ENCODE measurements at places on chromosomes 7 and 10. TPM values are rescaled to one million over a fixed set of nuclear protein-coding genes. Genes with fewer than 3 reads are reported as not detected.

Gene LIPN
- total RNA-seq = not detected

Gene HEPACAM2
- not detected for total RNA-seq

Gene ELOVL3
- total RNA-seq = not detected

Gene SP4
- total RNA-seq = 6.1 TPM

Gene GALNT17
- 2.4 TPM for total RNA-seq

Gene MYH16
- total RNA-seq = not detected

Gene UFSP1
- total RNA-seq = 4.3 TPM

Gene TNS3
- total RNA-seq = 51.4 TPM

Gene KCNIP2
- total RNA-seq = 335 TPM

Gene SPDYE8
- not detected for total RNA-seq

Gene SVOPL
- total RNA-seq = not detected

Gene MMP21
- total RNA-seq = 0.34 TPM

Gene GARIN1A
- total RNA-seq = 2.1 TPM

Gene NFE2L3
- 1.3 TPM for total RNA-seq

Gene CALHM3
- total RNA-seq = not detected

Gene SORBS1
- 465 TPM for total RNA-seq

Gene MACROH2A2
- total RNA-seq = 15.5 TPM

Gene ABCB4
- 5.6 TPM for total RNA-seq

Gene TET1
- 3.4 TPM for total RNA-seq

Gene PIP
- total RNA-seq = not detected

Gene CNTNAP2
- 0.29 TPM for total RNA-seq

Gene AKR1C4
- not detected for total RNA-seq

Gene SOSTDC1
- 2.8 TPM for total RNA-seq

Gene CACNB2
- 23.7 TPM for total RNA-seq

Gene SYNPO2L
- 165 TPM for total RNA-seq

Gene CYP2C8
- total RNA-seq = 0.34 TPM

Gene ZNF503
- total RNA-seq = 14.3 TPM

Gene NOS3
- total RNA-seq = 63.9 TPM

Gene CCL24
- total RNA-seq = not detected

Gene NOLC1
- 37.6 TPM for total RNA-seq

Gene PTPRN2
- total RNA-seq = 1.9 TPM

Gene ARL5B
- total RNA-seq = 5.9 TPM

Gene ZNF107
- 1.6 TPM for total RNA-seq

Gene KLF14
- not detected for total RNA-seq

Gene PDSS1
- 4.7 TPM for total RNA-seq

Gene CXCL12
- 248 TPM for total RNA-seq

Gene TMEM176A
- 110 TPM for total RNA-seq

Gene HPSE2
- total RNA-seq = 0.74 TPM

Gene HKDC1
- not detected for total RNA-seq

Gene SPDYE1
- not detected for total RNA-seq
